ENCODE measurements at places on chromosomes 7 and 10. TPM values are rescaled to one million over a fixed set of nuclear protein-coding genes. Genes with fewer than 3 reads are reported as not detected.
A peak's percentile ranks its signal among the peaks of the same experiment; 100 is the strongest.

GRCh38 chr7:132980402-132980801, 101.5 kb downstream of the CHCHD3 start:
- no peaks in the 10 kb centered on the region for H3K4me1 ChIP-seq
- DNase-seq: no peak
- H3K36me3 ChIP-seq: no peaks in the 10 kb centered on the region
- H3K27me3 ChIP-seq: no peaks in the 10 kb centered on the region

DNA sequence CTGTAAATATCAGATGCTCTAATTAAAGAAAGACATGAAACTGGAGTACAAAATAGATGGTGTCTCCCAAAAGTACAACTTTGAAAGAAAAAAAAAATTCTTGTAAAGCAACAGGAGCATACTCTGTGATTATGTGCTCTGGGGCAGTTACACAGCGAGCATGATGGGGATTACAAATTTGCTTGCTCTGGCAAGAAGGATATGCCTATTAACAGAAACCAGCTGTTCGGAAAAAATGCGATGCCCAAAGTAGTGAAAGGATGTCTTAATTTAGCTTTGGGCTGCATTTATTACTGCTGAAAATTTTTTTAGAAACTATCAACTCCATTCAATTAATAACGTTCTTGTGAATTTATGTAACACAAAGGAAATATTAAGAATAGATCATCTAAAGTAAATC, 256.9 kb upstream of the TPK1 start:
- DNase-seq: no peak
- no peak overlapping the region for H3K27ac ChIP-seq
- no peaks in the 10 kb centered on the region for H3K36me3 ChIP-seq
- no peaks in the 10 kb centered on the region for H3K4me1 ChIP-seq
- no peak overlapping the region for H3K4me3 ChIP-seq
- no peaks in the 10 kb centered on the region for H3K27me3 ChIP-seq

DNA sequence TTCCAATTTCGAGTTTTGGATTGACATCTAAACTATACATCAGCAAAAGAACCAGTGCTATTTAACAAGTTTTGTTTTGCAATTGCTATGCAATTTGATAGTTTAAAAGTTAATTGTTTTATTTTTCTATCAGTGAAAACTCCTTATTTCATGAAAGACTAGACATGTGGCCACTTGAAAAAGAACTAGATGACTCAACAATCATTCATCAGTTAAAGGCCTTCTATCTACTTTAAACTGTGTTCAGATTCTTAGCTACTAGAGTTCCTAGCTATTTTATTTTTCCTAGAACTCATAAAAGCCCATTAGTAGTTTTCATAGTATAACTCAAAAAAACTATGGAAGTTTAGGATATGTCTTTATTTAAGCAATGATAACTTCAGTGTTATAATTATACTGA, 104.6 kb upstream of the LSM8 start:
- H3K36me3 ChIP-seq: no peaks in the 10 kb centered on the region
- no peak overlapping the region for H3K4me3 ChIP-seq
- no peak for DNase-seq
- no peaks in the 10 kb centered on the region for H3K27me3 ChIP-seq

The UTF1 gene
- not detected for total RNA-seq

DNA sequence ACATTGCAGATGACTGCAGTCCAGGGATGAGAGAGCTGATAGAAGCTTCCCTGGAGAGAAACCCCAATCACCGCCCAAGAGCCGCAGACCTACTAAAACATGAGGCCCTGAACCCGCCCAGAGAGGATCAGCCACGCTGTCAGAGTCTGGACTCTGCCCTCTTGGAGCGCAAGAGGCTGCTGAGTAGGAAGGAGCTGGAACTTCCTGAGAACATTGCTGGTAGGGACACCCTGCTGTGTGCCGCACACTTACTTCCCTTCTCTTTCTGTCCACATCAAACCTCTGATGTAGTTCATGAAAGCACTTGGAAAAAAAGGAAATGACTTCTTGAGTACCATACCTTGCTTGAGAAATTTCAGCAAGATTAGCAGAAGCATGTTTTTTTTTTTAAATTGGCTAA, 25.3 kb downstream of the MAP3K8 start:
- H3K36me3 ChIP-seq: peaks cover 61% of the 10 kb centered on the region
- no peaks in the 10 kb centered on the region for H3K27me3 ChIP-seq
- peak; percentile 63 for DNase-seq
- H3K4me1 ChIP-seq: peaks cover 50% of the 10 kb centered on the region

The ECD gene
- 26.3 TPM for total RNA-seq

The WNT8B gene
- 0.18 TPM for total RNA-seq

The CDK1 gene
- 4.3 TPM for total RNA-seq

GRCh38 chr7:90216080-90216674, 4.6 kb downstream of the STEAP2 start:
- peaks cover 9% of the 10 kb centered on the region for H3K27me3 ChIP-seq
- H3K36me3 ChIP-seq: no peaks in the 10 kb centered on the region
- H3K4me3 ChIP-seq: no peak overlapping the region
- no peak for DNase-seq

The TSPAN13 gene
- 120 TPM for total RNA-seq

The USP6NL gene
- 20.0 TPM for total RNA-seq

DNA sequence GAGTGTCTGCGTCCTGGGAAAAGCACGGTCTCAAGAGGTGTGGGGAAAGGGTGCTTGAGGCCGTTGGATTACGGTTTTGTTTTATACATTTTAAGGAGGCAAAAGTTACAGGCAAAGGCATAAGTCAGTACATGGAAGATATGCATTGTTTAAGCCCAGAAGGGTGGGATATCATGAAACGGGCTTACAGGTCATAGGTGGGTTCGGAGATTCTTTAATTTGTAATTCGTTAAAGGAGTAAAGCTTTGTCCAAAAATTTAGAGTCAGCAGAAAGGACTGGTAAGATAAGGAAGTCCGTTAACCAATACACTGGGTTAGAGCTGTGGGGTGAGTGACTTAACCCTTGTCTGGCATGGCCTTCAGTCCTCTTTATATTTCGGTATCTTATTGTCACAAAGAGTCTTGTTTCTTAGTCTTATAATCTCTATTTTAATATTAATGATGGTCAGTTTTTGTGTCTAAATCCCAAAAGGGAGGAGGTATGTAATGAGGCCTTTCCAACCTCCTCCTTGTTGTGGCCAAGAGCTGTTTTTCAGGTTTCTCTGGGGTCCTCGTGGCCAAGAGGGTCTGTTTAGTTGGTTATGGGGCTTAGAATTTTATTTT, 12.7 kb downstream of the TSPAN14 start:
- peak overlapping the region; percentile 37 for H3K4me3 ChIP-seq
- H3K4me1 ChIP-seq: peaks cover 100% of the 10 kb centered on the region
- peak overlapping the region; percentile 81 for H3K27ac ChIP-seq
- no peaks in the 10 kb centered on the region for H3K27me3 ChIP-seq
- peaks cover 44% of the 10 kb centered on the region for H3K36me3 ChIP-seq

DNA sequence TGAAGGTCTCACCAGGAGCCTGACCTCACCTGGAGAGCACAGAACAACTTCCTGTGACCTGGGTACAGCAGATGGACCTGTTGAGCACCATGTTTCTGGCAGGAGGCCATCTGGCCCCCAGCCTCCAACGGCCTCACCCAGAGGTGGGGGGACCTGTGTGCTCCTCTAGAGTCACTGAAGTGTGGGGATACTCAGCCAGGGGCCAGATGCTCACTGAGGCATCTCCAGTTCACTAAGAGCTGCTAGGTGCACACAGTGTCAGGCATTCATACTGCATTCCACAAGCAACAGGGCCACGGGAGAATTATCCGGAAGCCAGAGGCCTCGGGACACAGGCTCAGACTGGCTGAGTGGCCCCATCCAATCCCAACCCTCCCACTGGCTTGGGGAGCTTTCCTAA, 161.4 kb downstream of the TCERG1L start:
- H3K4me3 ChIP-seq: no peak overlapping the region
- no peaks in the 10 kb centered on the region for H3K4me1 ChIP-seq
- no peaks in the 10 kb centered on the region for H3K36me3 ChIP-seq
- no peak for DNase-seq

The DENND2A gene
- 19.0 TPM for total RNA-seq

DNA sequence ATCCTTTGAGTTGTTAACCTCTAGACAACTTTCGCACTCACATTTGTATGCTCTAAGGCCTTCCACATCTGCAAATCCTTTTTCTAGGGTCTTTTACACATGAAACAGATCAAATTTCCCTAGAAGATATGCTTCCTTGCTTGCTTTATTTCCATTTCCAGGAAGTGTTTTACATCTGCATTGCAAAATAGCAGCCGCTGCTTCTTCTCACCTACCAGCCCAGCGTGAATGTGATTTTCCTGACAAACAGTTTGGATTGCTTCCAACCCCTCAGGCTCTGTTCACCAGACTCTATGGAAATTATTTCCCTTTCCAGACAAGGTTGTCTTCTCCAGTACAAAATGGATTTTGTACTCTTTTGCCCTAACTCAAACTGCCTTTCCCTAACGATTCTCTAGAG, 50.9 kb upstream of the PAPSS2 start:
- no peaks in the 10 kb centered on the region for H3K36me3 ChIP-seq
- H3K27ac ChIP-seq: no peak overlapping the region
- DNase-seq: no peak

- no peak overlapping the region for H3K4me3 ChIP-seq
- no peak for DNase-seq
- no peak overlapping the region for H3K27ac ChIP-seq
- peaks cover 37% of the 10 kb centered on the region for H3K36me3 ChIP-seq
Measured at GRCh38 chr10:11204351-11204942, 186.8 kb downstream of the CELF2 start.

The CTBP2 gene
- total RNA-seq: 73.0 TPM

The NPTX2 gene
- total RNA-seq: 0.62 TPM

DNA sequence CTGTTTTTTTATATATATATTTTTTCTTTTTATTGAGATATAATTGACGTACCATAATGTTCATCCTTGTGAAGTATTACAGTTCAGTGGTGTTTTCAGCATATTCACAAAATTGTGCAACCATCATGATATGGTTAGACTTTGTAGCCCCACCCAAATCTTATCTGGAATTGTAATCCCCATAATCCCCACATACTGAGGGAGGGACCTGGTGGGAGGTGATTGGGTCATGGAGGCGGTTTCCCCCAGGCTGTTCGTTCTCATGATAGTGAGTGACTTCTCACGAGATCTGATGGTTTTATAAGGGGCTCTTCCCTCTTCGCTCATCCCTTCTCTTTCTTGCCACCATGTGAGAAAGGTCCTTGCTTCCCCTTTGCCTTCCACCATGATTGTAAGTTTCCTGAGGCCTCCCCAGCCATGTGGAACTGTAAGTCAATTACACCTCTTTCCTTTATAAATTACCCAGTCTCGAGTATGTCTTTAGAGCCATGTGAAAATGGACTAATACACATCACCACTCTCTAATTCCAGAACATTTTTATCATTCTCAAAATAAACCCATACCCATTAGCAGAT, 73.9 kb upstream of the SMNDC1 start:
- no peak for DNase-seq
- H3K36me3 ChIP-seq: no peaks in the 10 kb centered on the region
- H3K27ac ChIP-seq: no peak overlapping the region
- no peaks in the 10 kb centered on the region for H3K27me3 ChIP-seq

The NME8 gene
- not detected for total RNA-seq

The ELN gene
- 83.3 TPM for total RNA-seq

- no peak overlapping the region for H3K27ac ChIP-seq
- no peaks in the 10 kb centered on the region for H3K27me3 ChIP-seq
- no peaks in the 10 kb centered on the region for H3K36me3 ChIP-seq
- no peak overlapping the region for H3K4me3 ChIP-seq
- H3K4me1 ChIP-seq: peaks cover 15% of the 10 kb centered on the region
Measured at GRCh38 chr10:60801522-60801921, 23.2 kb downstream of the CDK1 start.

The FKBP9 gene
- 104 TPM for total RNA-seq

The CYCS gene
- 62.3 TPM for total RNA-seq

DNA sequence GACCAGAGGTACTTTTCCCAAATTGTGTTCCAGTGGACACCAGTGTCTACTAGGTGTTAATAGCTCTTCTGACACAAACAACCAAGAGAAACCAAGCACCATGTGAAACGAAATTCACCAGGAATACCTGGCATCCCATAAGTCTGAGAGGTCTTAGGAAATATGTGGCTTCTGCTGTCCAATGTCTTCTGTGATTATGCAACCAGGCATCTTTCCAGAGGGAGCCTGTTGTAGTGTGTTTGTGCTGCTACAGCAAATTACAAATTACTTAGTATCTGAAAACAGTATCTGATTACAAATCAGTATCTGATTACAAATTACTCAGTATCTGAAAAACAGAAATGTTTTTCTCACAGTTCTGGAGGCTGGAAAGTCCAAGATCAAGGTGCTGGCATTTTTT, 133.6 kb upstream of the NPVF start:
- H3K27me3 ChIP-seq: no peaks in the 10 kb centered on the region
- no peak for DNase-seq
- H3K4me3 ChIP-seq: no peak overlapping the region
- no peaks in the 10 kb centered on the region for H3K4me1 ChIP-seq
- no peak overlapping the region for H3K27ac ChIP-seq

- H3K4me1 ChIP-seq: no peaks in the 10 kb centered on the region
- H3K36me3 ChIP-seq: no peaks in the 10 kb centered on the region
- H3K27ac ChIP-seq: no peak overlapping the region
- DNase-seq: no peak
- no peaks in the 10 kb centered on the region for H3K27me3 ChIP-seq
- H3K4me3 ChIP-seq: no peak overlapping the region
Measured at GRCh38 chr10:44325596-44326307, 59.1 kb downstream of the CXCL12 start.

DNA sequence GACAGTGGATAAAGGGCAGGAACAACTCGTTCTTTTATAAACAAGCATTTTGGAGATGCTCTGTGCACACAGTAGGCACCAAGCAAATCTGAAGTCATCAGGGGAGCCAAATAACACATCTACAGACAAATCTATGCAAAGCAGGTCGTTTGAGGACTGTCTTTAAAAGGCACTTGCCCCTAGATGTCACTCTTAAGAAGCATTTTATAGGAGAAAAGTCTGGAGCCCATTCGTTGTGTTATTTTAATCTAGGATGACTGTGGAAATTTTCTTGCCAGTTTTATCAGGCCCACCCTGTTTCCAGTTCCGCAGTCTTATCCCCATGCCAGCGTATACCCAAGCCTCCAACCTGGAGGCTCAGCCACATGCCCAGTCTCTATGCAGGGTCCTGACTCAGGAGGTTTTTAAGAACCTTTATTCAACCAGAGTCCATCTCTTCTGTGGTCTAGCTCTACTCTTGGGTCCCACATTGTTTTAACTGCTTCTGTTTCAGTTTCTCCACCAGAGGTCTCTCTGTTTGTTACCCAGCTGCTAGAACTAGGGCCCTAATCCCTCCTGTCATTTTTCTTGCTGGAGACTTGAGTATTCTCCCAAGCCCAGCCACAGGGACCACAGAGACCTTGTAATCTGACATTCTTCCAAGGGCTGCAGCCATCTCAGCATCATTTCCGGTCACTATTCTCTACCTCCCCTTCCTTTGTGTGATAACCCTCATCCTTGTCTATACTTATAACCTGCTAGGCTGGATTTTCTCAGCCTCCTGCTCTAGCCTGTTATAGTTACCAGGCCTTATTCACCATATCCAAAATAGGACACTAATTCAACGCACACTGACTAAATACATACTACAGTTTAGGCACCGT, 26.7 kb downstream of the PIK3CG start:
- no peak overlapping the region for H3K4me3 ChIP-seq
- H3K27ac ChIP-seq: no peak overlapping the region
- DNase-seq: no peak

GRCh38 chr7:149728491-149729375, 44.7 kb downstream of the ZNF467 start:
- DNase-seq: peak; percentile 30
- no peak overlapping the region for H3K4me3 ChIP-seq
- no peak overlapping the region for H3K27ac ChIP-seq
- no peaks in the 10 kb centered on the region for H3K4me1 ChIP-seq
- H3K27me3 ChIP-seq: no peaks in the 10 kb centered on the region

All from lower lobe of right lung (tissue), 2 donors.